ENCODE measurements at places on chromosomes 7 and 10. TPM values are rescaled to one million over a fixed set of nuclear protein-coding genes. Genes with fewer than 3 reads are reported as not detected.

PRTFDC1 gene
- 15.8 TPM for total RNA-seq

PCGF5 gene
- 33.6 TPM for total RNA-seq

PPP1R17 gene
- total RNA-seq: not detected

GPC2 gene
- total RNA-seq: 7.4 TPM

KLF14 gene
- total RNA-seq: 0.60 TPM

PTPRZ1 gene
- total RNA-seq: not detected

PNLIPRP2 gene
- total RNA-seq: not detected

CLRN3 gene
- not detected for total RNA-seq

MUC12 gene
- total RNA-seq: not detected

LIPM gene
- not detected for total RNA-seq

- peak; percentile 16 for DNase-seq
These were observed 36.7 kb upstream of the PRPS1L1 start for GRCh38 chr7:18064242-18064838.

- no peak for DNase-seq
These were observed 297.6 kb downstream of the MTERF1 start for GRCh38 chr7:91582799-91583477.

- no peak for DNase-seq
These were observed 68.8 kb downstream of the IDE start for GRCh38 chr10:92505044-92505443.

DNA sequence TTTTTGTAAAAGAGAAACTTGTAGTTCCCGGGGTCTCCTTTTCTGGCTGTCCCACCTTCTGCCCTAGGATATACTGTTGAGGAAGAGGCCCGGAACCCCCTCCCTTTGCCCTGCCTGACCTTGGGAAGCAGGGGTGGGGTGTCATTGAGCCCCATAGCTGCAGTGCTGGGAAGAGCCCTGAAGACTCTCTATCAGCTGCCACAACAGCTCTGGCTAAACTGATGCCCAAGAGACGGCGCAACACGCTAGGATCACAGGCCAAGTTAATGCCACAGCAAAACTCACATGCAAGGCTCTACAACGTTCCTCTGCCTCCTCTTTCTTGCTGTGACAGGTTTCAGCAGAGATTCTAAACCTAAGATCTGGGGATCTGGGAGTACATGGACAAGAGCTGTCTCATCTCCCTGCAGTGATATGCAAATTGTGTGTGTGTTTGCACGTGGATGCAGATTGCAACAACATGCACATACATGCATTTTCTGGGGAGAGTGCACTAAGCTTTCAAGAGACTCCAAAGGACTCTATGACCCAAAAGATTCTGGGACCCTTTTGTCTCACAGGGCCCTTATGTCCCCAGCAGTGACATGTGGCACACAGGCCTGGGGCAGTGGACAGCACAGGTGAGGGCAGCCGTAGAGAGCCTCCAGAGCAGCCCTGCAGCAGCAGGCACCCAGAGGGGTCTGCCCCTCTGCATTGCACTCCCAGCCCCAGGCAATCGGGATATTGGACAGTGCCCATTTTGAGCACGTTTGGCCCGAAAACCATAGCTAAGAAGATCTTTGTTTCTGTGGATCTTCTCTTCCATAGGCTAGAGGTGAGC, 2.5 kb downstream of the RASSF4 start:
- no peak for DNase-seq

GRCh38 chr7:99493823-99494222, 6.3 kb downstream of the ZNF394 start:
- DNase-seq: no peak

DNA sequence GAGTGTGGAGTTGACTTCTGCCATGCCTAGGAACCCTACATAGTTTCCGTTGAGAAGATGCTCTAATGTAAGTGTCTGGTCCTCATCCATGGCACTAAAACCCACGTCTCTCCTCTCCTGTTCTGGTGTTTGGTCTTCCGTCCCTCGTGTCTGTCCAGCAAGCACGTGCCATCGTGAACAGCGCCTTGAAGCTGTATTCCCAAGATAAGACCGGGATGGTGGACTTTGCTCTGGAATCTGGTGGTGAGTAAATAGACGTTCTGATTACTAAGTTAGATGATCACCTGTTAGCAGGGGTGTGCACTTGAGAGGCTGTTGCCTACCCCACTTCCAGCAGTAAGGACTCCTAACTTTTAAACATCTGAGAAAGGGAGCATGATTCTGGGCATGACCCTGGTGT, 15.1 kb upstream of the GET4 start:
- no peak for DNase-seq

- DNase-seq: peak; percentile 67
These were observed 89.4 kb upstream of the MYL10 start for GRCh38 chr7:101718363-101719122.

DNA sequence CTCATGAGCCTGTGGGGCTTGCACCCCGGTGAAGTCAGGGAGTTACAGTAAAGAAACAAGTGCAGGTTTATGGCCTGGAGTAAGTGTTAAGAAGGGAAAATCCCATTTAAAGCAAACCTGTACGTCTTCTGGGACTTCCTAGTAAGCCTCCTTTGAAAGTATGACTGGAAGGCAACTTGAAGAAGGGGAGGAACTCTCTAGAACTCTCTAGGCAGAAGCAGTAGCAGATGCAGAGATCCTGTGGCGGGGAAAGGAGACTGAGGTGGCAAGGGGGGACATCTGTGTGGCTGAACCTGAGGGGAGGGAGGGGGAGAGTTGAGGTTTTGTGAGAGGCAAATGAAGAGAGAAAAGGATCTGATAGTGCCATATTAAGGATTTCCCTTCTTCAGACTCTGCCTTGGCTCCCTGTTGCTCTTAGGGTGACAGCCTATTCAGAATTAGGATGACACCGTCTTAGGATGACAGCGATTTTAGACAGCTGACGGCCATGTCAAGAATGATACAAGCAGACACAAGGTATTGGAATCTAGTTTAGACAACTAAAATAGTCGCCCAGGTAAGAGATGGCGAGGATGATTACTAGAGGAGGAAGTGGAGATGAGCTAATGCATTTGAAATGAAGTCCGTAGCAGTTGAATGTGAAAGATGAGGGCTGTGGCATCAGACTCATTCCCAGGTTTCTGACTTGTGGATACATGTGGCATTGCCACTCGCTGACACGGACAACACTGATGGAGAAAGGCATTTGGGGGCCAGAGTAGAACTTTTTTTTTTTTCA, 29.0 kb downstream of the CUL1 start:
- DNase-seq: no peak

DNA sequence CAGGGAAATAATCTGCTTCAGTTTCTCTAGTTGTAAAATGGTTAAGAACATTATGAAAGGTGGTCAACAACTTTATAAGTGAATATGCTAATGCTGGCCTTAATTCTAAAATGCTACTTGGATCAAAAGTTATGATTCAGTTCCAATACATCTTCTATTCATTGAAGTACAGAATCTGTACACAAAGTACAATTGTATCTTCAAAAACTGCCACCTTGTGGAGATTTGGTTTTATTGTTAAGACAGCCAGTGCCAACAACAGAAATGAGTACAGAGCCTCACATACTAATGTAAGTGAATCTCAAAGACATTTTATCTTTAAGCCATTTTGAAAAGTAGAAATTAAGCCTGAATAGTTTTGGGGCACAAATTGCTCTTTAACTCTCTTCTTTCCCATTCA, 194.0 kb downstream of the CFTR start:
- DNase-seq: peak; percentile 37

GRCh38 chr7:103919272-103919868, 70.1 kb downstream of the RELN start:
- DNase-seq: no peak

- DNase-seq: no peak
These were observed 34.4 kb downstream of the LHFPL3 start for GRCh38 chr7:104362756-104363155.

All from A172 (cell line).